Right atrium auricular region (tissue), 2 donors: ENCODE measurements at places on chromosomes 11 and 22. TPM values are rescaled to one million over a fixed set of nuclear protein-coding genes. Genes with fewer than 3 reads are reported as not detected.

Gene FREY1
- 0.82 TPM for total RNA-seq

Gene KCNK4
- not detected for total RNA-seq

Gene VSIG10L2
- total RNA-seq = not detected

Gene CASP1
- total RNA-seq = 8.8 TPM
